T-helper 2 cell (primary cell): ENCODE measurements at places on chromosomes 11 and 22.

- no peak for DNase-seq
Measured at GRCh38 chr11:134906356-134906955, 494.4 kb upstream of the B3GAT1 start.

DNA sequence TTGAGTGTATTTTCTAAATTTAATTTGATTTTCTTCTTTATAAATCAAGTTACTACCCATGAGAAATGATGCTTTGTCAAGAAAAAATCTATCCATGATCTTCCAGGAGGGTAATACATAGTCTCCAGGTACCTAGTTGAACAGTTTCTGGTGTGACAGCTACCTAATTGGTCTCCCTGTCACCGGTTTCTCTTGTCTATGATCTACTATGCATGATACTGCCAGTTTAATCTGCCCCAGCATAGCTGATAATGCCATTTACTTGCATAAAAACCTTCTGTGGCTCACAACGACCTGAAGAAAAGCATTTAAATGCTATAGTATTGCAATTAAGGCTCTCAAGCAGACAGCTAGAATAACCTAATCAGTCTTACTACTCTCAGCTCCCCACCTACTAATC is 349.5 kb downstream of the DLG2 start:
- DNase-seq, result no peak

GRCh38 chr11:86063536-86063935 is 5.3 kb downstream of the PICALM start:
- DNase-seq, result no peak

- DNase-seq, result no peak
Measured at GRCh38 chr22:40449676-40450035, 79.3 kb downstream of the SGSM3 start.

GRCh38 chr22:39502109-39502788 is at the start of gene MIEF1:
MIEF1 (plus strand) TSS chr22:39502290; CDS start chr22:39511295, 9,005 bp downstream.
- DNase-seq, result peak; percentile 96

DNA sequence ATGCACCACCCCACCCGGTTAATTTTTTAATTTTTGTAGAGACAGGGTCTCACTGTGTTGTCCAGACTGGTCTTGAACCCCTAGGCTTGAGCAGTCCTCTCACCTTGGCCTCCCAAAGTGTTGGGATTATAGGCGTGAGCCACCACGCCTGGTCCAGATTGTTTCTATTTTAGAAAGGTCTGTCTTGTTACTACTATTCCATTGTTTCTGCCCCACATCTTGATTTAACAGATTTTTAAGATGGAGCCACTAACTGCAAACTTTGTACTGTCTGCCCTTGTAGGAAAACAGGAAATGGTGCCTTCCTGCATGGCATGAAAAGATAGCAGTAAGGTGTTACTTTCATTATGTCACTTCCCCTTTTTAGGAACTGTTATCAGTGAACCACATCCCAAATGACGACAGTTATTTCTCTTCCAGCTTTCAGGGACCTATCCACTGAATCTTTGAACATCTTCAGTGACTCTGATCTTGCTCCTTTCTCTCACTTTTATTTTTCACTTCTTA is 23.2 kb downstream of the TAF1D start:
- DNase-seq, result no peak

DNA sequence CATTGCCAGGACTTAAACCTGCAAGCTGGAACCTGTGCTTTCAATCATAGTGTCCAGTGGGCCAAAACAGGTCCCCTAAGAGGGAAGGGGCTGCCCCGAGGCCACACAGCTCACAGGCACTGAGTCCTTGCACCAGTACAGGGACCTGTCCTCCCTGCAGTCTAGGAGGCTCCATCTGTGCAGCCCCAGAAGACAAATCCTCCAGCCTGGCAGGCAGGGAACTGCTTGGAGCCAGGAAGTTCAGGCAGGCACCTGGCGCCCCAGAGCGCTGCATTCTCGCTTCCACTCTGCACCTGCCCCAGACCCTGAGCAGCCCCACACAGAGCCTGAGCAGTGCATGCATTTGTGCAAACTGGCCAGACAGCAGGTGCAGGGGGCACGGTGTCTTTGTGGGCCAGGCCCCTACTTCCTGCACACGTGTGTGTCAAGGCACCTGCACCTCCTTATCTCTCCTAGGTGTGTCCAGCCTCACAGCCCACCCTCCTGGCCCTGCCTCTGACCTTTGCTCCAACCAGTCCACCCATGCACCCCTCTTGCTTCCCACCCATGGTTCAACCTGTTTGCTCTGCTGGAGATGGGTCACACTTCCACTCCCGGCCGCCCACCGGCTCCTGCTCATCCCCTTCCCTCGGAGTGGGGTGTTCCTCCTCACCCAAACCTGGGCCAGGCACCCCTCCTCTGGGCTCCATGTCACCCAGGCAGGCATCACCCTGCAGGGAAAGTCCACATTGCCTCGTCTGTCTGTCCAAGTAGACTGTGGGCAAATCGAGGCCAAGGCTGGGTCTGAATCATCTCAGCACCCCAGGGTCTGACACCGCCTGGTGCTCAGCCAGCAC is 19.0 kb downstream of the LINC01488 start:
- no peak for DNase-seq

GRCh38 chr11:110921742-110922521 is 209.7 kb upstream of the ARHGAP20 start:
- no peak for DNase-seq

DNA sequence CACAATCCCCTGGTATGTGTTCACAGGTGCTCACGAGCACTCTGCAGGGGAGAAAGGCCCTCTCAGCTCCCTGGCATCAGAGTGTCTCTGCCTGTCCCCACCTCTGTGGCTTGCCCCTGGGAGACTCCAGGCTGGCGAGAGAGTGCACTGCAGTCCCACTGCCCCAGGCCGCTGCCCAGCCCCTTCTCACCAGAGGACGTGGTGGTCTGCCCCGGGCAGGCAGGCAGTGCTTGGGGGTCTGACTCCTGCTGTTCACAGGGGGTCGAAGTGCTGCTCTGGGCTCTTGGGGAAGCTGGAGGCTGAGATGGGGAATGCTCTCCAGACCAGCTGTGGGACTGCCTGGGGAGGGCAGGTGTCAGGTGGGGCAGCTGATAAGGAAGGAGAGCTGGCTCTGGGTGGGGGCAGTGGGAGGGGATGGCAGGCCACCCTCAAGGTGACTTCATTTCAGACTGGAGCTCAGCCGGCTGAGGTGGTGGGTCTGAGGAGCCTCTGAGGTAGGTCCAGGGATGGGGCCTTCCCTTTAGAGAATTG is 151.0 kb upstream of the B3GAT1 start:
- no peak for DNase-seq
